Stomach (tissue), 19 donors: ENCODE measurements at places on chromosomes 5 and 9. TPM values are rescaled to one million over a fixed set of nuclear protein-coding genes. Genes with fewer than 3 reads are reported as not detected.

PCDHGB4 gene
- polyA plus RNA-seq: not detected

IFNA13 gene
- polyA plus RNA-seq: not detected

AGXT2 gene
- polyA plus RNA-seq: not detected

ANKRD34B gene
- not detected for polyA plus RNA-seq

POLR3G gene
- polyA plus RNA-seq: 0.31 TPM

C5orf58 gene
- 4.6 TPM for polyA plus RNA-seq

NCS1 gene
- 6.4 TPM for polyA plus RNA-seq

STPG3 gene
- not detected for polyA plus RNA-seq

IZUMO3 gene
- polyA plus RNA-seq: not detected

GLRA1 gene
- not detected for polyA plus RNA-seq

CCDC180 gene
- polyA plus RNA-seq: 2.1 TPM
